CMK (cell line): ENCODE measurements at places on chromosomes 7 and 10.

DNA sequence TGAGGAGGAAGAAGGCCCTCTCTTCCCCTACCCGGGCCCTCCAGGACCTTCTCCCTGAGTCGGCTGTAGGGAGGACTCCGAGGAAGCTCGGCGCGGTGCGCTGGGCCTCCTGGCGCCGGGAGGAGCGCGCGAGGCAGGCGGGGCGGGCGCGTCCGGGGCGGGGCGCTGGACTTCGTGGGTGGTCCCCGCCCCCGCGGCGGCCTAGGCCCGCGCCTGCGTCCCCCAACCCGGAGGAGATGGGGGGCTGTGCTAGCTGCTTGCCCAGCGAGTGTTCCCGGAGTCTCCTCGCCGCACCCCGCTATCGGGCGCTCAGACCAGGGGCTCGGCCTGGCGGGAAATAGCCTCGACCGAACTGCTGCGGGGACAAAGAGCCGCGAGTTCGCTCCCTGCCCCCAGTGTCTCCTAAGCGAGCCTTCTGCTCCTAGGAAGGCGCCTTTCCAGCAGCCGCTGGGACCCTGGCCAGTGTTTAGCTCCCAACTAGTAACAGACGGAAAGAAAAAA, 19.2 kb upstream of the SMO start:
- DNase-seq: peak; percentile 24

- DNase-seq: no peak
These were observed 11.3 kb downstream of the AGK start for GRCh38 chr7:141562543-141562942.

GRCh38 chr10:70233939-70234300, 691 bp upstream of the PPA1 start:
- no peak for DNase-seq

GRCh38 chr7:157019718-157020451, 9.4 kb upstream of the MNX1 start:
- DNase-seq: no peak

DNA sequence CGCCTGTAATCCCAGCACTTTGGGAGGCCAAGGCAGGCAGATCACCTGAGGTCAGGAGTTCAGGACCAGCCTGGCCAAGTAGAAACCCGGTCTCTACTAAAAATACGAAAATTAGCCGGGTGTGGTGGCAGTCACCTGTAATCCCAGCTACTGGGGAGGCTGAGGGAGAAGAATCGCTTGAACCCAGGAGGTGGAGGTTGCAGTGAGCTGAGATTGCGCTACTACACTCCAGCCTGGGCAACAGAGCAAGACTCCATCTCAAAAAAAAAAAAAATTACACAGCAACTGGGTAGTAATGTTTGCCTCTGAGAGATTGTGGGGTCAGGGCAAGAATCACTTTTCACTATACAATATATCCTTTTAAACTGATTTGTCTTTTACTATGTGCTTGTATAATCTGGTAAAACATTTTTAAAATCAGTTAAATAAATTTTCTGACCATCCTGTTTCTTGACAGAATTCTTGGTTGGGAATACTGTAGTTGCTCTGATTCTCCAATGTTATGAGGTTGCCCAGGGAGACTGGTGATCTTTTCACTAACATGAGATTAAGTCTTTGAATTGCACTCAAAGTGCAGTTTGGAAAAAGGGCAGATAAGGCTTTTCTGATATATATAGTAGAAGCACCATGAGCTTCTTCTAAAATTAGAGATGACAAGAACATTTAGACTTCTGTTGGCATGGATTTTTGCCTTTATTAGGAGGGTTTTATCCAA, 1.5 kb downstream of the ENTPD7 start:
- no peak for DNase-seq

GRCh38 chr10:98528805-98529183, 82.1 kb upstream of the HPS1 start:
- DNase-seq: no peak

- DNase-seq: no peak
These were observed 794.0 kb upstream of the C7orf33 start for GRCh38 chr7:147796581-147796980.

- DNase-seq: no peak
These were observed 134.9 kb downstream of the TNS3 start for GRCh38 chr7:47446871-47447466.

- no peak for DNase-seq
These were observed 94.0 kb downstream of the GRK5 start for GRCh38 chr10:119301397-119301796.

GRCh38 chr10:13669901-13670300, 83.1 kb downstream of the PRPF18 start:
- DNase-seq: no peak

GRCh38 chr10:75197906-75198305, 12.7 kb upstream of the VDAC2 start:
- no peak for DNase-seq

GRCh38 chr7:108367314-108367713, 88.9 kb downstream of the NRCAM start:
- DNase-seq: no peak

- no peak for DNase-seq
These were observed 603 bp downstream of the PAPOLB start for GRCh38 chr7:4861227-4861626.

GRCh38 chr10:96703358-96703757, 17.0 kb downstream of the PIK3AP1 start:
- DNase-seq: no peak
